ENCODE measurements at places on chromosomes 2 and 18. TPM values are rescaled to one million over a fixed set of nuclear protein-coding genes. Genes with fewer than 3 reads are reported as not detected.

BCS1L gene
- 17.4 TPM for total RNA-seq

CCL20 gene
- 0.95 TPM for total RNA-seq

C2orf81 gene
- 9.6 TPM for total RNA-seq

CRYGC gene
- total RNA-seq: not detected

L3MBTL4 gene
- 0.12 TPM for total RNA-seq

GRHL1 gene
- 9.1 TPM for total RNA-seq

CRYGD gene
- total RNA-seq: not detected

LHCGR gene
- not detected for total RNA-seq

TUBB8B gene
- total RNA-seq: not detected

NBAS gene
- 28.8 TPM for total RNA-seq

SLC30A3 gene
- total RNA-seq: not detected

MRPL53 gene
- 54.0 TPM for total RNA-seq

CXCR1 gene
- not detected for total RNA-seq

LDAH gene
- total RNA-seq: 26.3 TPM

PROKR1 gene
- total RNA-seq: not detected

KCNE4 gene
- not detected for total RNA-seq

ACTG2 gene
- not detected for total RNA-seq

SERPINB4 gene
- total RNA-seq: not detected

RFTN2 gene
- not detected for total RNA-seq

UGT1A8 gene
- total RNA-seq: 0.87 TPM
